Airway epithelial cell (primary cell): ENCODE measurements at places on chromosomes 16 and 17. TPM values are rescaled to one million over a fixed set of nuclear protein-coding genes. Genes with fewer than 3 reads are reported as not detected.

The ANKFN1 gene
- 0.05 and 0.07 TPM in 2 replicates for total RNA-seq

The SSTR5 gene
- not detected in 2 replicates for total RNA-seq

The CDH13 gene
- total RNA-seq = 25.1 and 28.4 TPM in 2 replicates

The MMP28 gene
- 47.8 and 64.9 TPM in 2 replicates for total RNA-seq

The MSLN gene
- total RNA-seq = 11.5 and 12.4 TPM in 2 replicates

The SCGB1C2 gene
- not detected in 2 replicates for total RNA-seq

The OTOA gene
- not detected in 2 replicates for total RNA-seq

The FNDC8 gene
- total RNA-seq = not detected in 2 replicates

The RHBDF1 gene
- total RNA-seq = 26.2 and 31.6 TPM in 2 replicates

The MRM1 gene
- 7.7 and 9.7 TPM in 2 replicates for total RNA-seq

The TBC1D3G gene
- total RNA-seq = not detected in 2 replicates

The RASL10B gene
- 0.35 and 0.60 TPM in 2 replicates for total RNA-seq

The GALR2 gene
- total RNA-seq = 0.14 and 0.78 TPM in 2 replicates

The NT5C3B gene
- total RNA-seq = 64.2 and 66.7 TPM in 2 replicates

The PIMREG gene
- 22.2 and 27.6 TPM in 2 replicates for total RNA-seq

The CDK3 gene
- total RNA-seq = 0.56 TPM in 1 of 2 replicates, not detected in the other

The PRPSAP1 gene
- total RNA-seq = 34.9 and 45.1 TPM in 2 replicates

The TEX14 gene
- not detected in 2 replicates for total RNA-seq

The SECTM1 gene
- 4.0 and 8.5 TPM in 2 replicates for total RNA-seq

The ELP5 gene
- total RNA-seq = 38.4 and 42.1 TPM in 2 replicates
